ENCODE measurements at places on chromosomes 6 and 20.

DNA sequence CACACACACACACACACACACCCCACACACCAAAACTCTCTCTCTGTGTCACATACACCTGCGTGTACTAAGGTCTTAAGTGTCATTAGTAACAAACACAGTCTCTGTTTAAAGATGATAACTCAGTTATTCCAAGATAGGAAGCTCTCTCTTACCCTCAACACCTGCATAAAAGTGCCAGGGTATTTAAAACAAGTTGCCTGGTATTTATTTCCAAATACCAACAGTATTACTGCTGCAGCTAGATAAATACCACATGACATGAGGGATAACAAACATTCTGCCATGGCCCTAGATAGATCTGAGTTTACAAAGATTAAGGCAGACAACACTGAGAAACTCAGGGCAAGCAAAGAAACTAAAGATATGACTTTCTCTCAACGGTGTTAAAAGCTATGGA, 118.5 kb downstream of the SIM1 start:
- DNase-seq, result no peak

DNA sequence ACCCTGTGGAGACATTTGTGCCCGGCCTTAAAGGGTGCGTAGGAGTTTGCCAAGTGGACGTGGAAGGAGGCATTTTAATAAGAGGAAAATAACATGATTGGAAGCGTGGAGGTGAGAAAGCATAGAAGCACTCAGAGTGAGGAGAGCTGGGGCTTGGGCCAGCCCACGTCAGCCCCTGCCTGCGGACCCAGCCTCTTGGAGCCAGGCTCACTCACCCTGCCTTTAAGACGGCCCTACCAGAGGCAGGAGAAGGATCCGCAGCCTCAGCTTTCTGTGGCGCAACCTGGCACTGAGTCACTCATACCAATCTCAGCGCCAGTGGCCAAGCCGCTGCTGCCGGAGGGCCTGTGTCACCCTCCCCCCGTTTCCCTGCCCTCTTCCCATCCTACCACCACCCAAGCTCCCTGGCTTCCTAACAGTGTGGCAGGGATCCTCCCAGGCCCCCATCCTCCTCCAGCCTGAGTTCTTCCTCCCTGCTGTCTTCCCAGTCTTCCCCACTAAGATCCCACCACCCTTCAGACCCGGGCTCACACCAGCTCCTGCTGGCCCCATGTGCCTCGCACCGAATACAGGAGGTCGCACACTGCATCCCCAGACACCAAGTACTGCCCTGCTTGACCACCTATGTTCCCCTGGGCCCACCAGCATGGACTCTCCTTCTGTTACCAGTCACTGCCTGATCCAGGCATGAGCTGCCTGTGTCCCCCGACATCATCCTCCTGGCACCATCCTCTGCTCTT, 285.2 kb downstream of the UST start:
- DNase-seq, result no peak

GRCh38 chr6:55531496-55531895, 47.5 kb downstream of the HMGCLL1 start:
- no peak for DNase-seq

GRCh38 chr20:906001-906520, 10.1 kb downstream of the ANGPT4 start:
- no peak for DNase-seq

DNA sequence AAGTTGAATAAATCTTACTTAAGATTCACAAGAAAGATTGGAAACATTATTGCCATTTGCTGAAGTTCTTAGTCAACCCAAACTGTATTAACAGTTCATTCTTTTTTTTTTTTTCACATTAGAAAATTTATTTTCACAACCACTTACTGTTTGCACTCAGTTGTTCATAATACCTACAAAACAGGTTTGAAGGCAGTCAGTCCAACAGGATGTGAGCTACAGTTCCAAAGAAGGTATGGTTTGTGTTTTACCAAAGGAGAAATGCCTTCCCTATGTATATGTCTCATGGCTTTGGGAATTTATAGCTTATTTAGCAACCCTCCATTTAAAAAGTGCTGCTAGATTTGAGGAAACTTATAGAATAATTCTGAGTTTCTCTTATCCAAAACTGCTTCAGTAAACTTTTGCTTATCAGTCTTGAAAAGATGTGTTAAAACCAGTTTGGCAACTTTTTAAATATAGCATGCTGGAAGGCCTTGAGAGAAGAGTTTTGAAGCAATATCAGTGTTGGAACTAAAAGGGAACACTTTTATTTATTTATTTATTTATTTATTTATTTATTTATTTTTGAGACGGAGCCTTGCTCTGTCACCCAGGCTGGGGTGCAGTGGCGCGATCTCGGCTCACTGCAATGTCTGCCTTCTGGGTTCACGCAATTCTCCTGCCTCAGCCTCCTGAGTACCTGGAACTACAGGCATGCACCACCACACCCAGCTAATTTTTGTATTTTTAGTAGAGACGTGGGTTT, 46.8 kb upstream of the RREB1 start:
- no peak for DNase-seq

DNA sequence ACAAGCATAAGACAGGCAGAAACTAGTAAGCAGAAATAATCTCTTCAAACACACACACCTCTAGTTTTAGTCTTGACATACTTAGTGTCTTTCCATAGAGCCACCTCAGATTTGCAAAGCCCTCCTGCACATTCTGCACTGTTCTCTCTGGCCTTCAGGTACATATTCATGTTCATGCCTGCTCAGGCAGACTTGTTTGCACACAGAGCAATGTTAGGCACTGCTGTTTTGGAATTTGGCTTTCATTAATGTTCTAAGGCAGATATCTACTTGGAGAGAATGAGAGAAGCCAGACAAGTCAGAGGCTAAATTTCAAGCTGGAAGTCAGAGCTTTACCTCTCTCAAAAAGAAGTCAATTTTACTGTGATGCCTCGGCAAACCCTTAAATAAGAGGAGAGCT, 21.3 kb upstream of the DST start:
- no peak for DNase-seq

GRCh38 chr6:142822383-142822782, 122.6 kb downstream of the HIVEP2 start:
- DNase-seq, result no peak

DNA sequence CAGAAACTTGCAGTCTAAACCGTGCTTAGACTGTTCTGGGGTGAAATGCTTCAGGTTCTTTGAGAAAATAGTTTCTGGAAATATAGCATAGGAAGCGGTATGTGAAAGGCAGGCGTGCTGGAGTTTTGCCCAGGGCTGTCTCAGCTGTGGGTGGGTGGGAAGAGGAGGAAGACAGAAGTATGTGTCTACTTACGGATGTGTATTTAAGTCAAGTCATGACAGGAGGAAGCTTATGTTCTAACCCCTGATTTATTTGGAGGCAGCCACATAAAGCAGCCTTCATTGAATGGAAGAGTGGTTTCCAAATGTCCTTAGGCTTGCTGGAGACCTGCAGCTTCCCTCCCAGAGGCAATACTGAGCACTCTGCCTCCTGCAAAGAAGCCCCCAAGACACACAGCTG, 345.8 kb upstream of the PRND start:
- DNase-seq, result no peak

DNA sequence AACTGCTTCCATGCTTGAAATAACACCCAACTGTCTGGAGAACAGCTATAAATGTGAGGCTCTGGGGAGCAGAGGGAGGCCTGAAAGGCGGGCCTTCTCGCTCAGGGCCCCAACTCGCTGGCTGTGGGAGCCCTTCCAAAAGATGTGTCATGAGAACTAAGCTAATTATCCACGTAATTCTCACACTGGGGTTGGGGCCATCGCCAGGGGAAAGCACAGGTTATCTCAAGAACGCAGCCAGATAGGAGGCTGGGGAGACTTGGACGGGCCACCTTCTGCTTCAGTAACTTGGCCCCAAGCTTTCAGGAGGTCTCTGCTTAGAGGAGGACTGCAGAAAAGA, 1.6 kb downstream of the PXDC1 start:
- DNase-seq, result no peak

DNA sequence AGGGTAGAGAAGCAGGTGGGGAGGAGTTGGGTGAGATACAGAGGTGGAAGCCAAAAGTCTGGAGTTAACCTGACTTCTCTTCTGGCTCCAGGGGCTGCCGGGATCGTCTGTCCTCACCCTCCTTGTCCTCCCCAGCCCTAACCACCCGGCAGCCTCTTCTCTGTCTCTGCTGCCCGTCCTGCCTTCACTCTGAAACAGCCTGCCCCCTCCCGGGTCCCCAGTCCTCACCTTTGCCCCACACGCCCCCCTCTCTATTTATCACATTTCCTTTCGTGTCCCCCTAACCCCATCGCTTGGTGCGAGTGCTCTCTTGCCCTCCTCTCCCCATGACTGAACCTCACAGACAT, 5.7 kb downstream of the RING1 start:
- no peak for DNase-seq

GRCh38 chr6:75933387-75933975, 139.0 kb downstream of the IMPG1 start:
- no peak for DNase-seq
